Tracheal epithelial cell (primary cell): ENCODE measurements at places on chromosomes 11 and 22. TPM values are rescaled to one million over a fixed set of nuclear protein-coding genes. Genes with fewer than 3 reads are reported as not detected.

The TSSK2 gene
- not detected in 2 replicates for total RNA-seq

The GTSE1 gene
- total RNA-seq: 0.21 and 0.48 TPM in 2 replicates

The ME3 gene
- total RNA-seq: 11.1 and 12.4 TPM in 2 replicates

The TMEM218 gene
- 14.0 and 35.4 TPM in 2 replicates for total RNA-seq

The RIMBP3B gene
- not detected in 2 replicates for total RNA-seq
